ENCODE measurements at places on chromosomes 2 and 18.

GRCh38 chr2:35503738-35504199, 851.8 kb upstream of the CRIM1 start:
- DNase-seq, result no peak

DNA sequence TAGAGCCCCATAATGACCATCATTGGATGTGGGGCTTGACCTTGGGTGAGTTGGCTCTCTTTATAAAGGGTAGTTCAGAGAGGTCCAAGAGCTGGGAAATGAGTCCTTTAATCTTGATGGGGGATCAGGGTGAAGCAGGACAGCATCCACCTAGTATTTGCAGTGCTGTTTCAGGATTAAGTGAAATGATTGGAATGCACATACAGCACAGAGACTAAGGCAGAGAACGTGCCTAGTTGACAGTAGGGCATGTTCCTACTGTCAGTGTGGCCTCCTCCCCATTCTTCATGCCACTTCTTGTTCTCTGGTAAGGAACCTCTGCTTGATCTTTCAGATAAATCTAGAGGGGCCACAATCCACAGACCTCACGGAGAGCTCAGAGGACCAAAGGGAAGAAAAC, 78.9 kb downstream of the TRIM43 start:
- no peak for DNase-seq

DNA sequence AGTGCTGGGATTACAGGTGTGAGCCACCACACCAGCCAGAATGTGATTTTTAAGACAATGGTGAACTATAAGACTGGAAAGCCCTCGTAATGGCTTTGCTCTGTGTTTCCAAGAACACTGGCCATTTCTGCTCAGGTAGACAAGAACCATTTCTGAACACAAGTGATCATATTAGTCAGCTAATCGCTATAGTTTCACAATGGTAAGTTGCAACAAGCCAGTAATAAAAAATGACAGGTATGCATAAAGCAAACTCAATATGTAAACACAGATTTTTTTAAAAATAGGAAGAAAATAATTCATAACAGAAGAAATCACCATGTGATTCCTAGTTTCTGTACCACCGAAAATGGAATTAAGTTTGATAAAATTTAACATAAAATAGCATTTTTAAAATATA, 166.5 kb downstream of the THADA start:
- DNase-seq, result no peak

- DNase-seq, result no peak
Measured at GRCh38 chr18:59898609-59899297, 1.0 kb upstream of the PMAIP1 start.

GRCh38 chr2:98875081-98875728, 60.8 kb downstream of the CRACDL start:
- no peak for DNase-seq

- DNase-seq, result no peak
Measured at GRCh38 chr2:19073522-19073921, 284.9 kb downstream of the OSR1 start.

DNA sequence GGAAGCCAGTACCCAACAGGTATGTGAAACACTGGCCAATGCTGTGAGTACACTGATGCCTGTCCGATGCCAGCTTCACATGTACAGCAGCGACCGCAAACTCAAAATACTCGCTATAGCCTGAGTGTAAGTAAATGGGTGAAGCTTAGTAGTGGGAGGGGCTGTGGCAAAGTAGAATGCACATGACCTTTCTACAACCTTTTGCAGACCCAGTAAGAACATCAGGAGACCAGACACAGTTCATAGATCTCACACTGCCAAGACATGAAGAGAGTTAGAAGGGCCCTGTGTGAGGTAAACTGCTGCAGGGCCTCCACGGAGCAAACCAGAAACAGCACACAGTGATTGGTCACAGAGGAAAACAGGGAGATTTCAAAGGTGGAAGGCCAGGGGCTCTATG, 9.1 kb upstream of the UBXN4 start:
- DNase-seq, result no peak

DNA sequence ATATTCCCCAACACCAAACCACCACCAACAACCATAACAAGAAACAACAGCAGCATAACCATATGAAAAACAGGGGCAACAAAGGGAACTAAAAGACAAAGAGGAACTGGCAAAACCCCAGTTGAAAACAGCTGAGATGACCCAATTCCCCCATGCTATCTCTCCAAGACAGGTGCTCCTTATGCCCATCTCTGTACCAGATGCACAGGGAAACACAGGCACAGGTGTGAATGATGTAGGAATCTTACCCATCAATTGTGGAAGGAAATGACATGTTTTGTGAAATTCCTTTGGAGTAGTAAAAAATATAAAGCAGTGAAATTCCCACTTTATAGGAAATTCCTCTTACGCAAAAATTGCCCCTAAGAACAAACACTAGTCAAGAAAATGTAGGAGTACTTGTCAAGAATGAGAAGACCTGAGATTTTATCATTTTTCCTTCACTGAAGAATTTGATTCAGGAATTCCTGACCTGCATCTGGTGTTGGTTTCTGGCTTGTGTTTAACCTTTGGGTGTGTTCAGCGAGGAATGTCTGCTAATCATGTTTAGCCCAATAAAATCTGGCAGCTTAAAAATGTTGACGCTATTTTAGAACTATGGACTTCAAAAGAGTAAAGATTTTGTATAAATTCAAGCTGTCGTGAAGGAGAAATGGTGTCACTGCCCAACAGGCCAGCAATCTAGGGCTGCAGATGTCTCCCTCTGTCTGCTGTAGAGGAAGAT, 67.7 kb upstream of the ARHGAP28 start:
- no peak for DNase-seq

- DNase-seq, result no peak
Measured at GRCh38 chr2:19550750-19551149, 192.3 kb upstream of the OSR1 start.

GRCh38 chr2:174877751-174878150, 113.5 kb upstream of the CHRNA1 start:
- DNase-seq, result no peak

GRCh38 chr2:48339451-48339850, 190.5 kb upstream of the STON1 start:
- DNase-seq, result no peak

GRCh38 chr2:158932131-158932645, 36.3 kb upstream of the TANC1 start:
- DNase-seq, result no peak

GRCh38 chr2:129212299-129212958, 767.0 kb upstream of the RAB6C start:
- DNase-seq, result no peak

DNA sequence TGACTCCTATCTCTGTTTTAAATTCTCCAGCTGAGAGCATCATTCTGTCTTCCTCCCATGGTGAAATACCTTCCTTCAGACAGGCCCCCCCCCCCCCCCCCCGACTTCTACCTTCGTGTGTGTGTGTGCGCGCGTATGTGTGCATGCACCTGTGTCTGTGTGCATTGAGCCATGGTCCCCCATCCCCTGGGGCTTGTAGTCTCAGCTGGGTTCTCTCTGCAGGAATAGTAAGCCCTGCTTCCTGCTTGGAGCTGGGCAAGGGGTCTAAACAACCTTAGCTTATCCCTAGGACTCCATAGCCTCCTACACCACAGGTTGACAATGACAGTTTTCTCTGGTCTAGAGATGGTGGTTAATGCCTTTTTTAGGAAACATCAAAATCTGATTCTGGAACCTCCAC, 427.5 kb upstream of the KLHL29 start:
- DNase-seq, result no peak
